ENCODE measurements at places on chromosomes 4 and X. TPM values are rescaled to one million over a fixed set of nuclear protein-coding genes. Genes with fewer than 3 reads are reported as not detected.

The KCND1 gene
- total RNA-seq: 0.17 TPM

GRCh38 chr4:73732759-73733431, 7.5 kb upstream of the CXCL8 start:
- DNase-seq: no peak

GRCh38 chr4:184200296-184200695, 17.4 kb downstream of the ENPP6 start:
- no peak for DNase-seq

DNA sequence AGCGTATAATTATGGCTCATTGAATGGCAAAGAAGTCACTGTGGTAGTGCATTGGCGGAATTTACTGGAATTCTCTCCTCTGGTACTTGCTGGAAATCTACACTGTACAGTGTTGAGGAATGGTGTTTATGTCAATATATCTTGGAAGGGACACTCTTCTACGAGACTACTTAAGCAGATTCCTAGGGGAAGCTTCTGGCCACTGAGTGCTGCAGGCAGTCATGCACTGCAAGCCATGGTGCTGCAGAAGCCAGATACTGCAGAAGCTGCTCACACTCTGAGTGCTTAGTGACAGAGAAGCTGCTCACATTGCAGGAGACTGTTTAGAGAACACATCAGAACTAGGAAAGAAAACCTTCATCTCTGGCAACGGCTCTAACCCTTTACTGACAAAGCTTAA, 725.0 kb downstream of the CCSER1 start:
- DNase-seq: no peak

DNA sequence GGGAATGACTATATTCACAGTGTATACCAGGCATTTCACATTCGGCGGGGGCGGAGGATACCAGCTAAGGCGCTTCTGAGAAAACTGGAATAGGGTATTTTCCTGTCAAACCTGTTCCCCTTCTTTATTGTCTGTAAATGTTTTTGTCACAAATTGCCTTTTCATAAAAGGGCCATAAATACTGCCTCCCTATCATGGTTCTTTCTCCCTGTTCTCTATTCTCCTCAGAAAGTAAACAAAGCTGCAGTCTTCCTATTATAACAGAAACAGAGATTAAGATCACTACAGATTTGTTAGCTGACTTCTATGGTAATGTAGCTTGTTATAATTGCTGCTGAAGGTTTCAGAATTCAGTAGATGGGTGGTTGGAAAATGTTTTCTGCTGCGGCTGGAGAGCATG, 32.2 kb downstream of the MID2 start:
- no peak for DNase-seq

DNA sequence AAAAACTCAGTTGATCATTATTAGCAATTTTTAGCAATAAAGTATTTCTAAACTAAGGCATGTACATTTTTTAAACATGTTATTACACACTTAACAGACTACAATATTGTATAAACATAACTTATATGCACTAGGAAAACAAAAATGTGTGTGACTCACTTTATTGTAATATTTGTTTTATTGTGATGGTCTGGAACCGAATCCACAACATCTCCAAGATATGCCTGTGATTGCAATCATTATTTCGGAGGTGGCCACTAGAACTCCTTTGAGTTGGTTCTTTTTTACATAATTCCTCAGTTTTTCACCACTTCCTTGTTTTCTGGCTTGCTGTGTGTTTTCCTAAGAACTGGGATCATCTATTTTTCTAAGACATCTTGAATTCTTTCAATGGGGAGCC, 53.7 kb downstream of the FBXW7 start:
- DNase-seq: no peak

DNA sequence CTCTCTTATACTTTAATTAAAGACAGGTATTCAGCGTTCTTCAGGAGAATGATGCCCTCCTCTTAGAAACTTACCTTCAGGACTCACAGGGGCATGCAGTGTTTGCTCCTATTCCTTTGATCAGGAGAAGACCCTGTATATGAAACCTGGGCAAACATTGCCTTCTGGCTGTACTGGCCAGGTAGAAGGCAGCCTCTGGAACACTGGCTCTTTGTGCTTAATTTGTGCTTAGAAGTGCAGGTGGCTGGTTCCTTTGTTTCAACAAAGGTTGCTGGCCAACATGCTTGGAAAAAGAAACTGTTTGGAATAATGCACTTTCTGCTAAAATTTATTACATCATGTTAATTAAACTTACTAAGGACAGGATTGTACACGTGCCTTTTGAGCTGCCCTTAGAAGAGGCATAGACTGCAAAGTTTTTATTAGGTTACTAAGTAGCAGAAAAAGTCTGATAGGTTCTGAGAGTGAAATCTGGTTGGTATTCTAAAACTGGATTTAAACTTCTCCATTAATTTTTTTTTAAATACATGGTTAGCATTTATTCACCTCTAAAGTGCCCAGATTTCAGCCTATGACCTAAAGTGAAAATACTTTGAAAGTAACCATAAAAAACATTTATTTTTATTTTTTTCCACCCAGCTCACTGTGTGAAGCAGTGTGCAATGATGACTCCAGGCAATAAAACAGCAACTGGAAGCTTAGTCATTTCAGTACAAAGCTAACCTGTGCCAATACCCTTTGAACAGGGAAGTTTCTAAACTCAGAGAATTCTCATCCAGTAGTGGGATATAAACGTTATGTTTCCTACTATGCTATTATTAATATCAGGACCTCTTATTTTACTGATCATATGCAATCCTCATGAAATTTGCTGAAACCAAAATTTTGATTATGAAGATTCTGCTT, 11.3 kb downstream of the RASSF6 start:
- peak; percentile 77 for DNase-seq

- no peak for DNase-seq
These were observed 75.2 kb upstream of the GALNT7 start for GRCh38 chr4:173093361-173093760.

DNA sequence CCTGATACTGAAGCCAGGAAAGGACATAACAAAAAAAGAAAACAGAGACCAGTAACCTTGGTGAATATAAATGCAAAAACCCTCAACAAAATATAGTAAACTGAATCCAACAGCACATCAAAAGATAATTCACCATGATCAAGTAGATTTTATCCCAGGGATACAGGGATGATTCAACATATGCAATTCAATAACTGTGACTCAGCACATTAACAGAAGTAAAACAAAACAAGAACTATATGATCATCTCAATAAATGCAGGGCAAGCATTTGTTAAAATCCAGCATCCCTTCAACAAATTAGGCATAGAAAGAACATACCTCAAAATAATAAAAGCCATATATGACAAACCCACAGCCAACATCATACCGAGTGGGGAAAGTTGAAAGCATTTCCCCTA, 112.0 kb downstream of the HHIP start:
- peak; percentile 35 for DNase-seq

DNA sequence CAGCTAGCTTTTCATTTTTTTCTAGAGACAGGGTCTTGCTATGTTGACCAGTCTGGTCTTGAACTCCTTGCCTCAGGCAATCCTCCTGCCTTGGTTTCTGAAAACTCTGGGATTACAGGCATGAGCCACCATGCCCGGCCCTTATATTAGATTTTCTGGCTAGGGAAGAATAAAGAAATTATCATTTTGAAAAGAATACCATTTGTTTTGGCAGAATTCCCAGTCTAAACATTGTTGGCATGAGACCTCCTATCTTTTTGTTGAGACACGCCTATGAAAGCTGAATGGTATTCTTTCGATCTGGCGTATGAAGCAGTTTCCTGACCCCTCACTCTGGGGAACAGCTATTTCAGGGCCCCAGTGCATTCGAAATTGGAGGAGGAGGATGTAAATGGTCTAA, 107.0 kb downstream of the REPS2 start:
- peak; percentile 24 for DNase-seq

Data from mammary epithelial cell (primary cell).